ENCODE measurements at places on chromosomes 4 and X.

GRCh38 chr4:6071959-6072720, 53.9 kb upstream of the C4orf50 start:
- no peak for DNase-seq

DNA sequence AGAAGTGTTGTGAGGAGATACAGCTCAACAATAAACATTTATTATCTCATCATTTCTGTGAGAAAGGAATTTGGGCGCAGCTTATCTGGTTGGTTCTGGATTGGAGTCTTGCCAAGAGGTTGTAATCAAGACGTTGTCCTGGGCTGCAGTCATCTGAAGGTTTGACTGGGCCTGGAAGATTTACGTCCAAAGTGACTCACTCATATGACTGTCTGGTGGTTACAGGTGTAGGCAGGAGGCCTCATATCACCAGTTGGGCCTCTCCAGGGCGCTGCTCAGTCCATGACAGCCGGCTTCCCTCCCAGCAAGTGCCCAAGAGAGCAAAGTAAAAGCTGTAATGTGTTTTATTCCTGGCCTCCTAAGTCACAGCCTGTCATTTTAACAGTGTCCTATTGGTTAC, 106.3 kb downstream of the USP46 start:
- DNase-seq, result no peak

- DNase-seq, result no peak
These were observed 213.4 kb upstream of the S100G start for GRCh38 chrX:16436348-16437188.

GRCh38 chr4:5693871-5694270, 14.5 kb downstream of the EVC2 start:
- no peak for DNase-seq

DNA sequence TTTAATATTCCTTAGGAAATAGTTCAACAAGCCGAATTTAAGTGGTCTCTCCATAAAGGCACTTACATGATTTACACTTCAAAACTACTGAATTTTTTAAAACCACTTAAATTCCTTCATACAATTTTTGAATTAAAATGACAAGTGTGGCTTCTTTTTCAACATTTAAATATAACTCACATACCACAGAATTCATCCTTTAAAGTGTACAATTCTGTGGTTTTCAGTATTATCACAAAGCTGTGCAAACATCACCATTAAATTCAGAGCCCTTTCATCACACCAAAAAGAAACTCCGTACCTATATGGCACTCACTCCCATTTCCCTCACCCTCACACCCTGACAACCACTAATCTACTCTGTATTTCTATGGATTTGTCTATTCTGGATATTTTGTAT, 200.9 kb upstream of the MAB21L2 start:
- no peak for DNase-seq

DNA sequence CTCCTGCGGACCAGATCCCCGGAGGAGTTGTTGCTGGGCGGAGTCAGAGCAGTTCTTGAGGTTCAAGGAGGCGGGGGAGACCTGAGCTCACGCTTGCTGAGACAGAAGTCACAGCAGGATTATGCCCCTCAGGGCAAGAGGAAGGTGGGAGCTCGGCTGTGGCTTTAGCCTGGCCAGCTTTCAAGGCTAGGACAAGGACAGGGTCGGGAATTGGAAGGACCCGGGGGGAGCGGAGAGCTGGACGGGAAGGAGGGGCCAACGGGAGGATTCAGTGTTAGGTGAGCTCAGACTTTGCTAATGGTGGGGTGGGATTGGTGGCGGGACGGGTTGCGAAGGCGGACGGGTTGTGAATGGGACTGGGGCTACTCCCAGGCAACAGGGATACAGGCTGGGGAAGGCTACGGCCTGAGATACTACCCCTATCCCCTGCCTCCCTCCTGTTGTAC, at the start of gene RIBC1:
Gene RIBC1, plus strand, starts transcription at position 13 of the 446 bp plus-strand sequence. CDS start 3,404 bp downstream, outside the sequence.
- no peak for DNase-seq

- DNase-seq, result no peak
These were observed 45.4 kb upstream of the CTAG2 start for GRCh38 chrX:154698630-154699248.

DNA sequence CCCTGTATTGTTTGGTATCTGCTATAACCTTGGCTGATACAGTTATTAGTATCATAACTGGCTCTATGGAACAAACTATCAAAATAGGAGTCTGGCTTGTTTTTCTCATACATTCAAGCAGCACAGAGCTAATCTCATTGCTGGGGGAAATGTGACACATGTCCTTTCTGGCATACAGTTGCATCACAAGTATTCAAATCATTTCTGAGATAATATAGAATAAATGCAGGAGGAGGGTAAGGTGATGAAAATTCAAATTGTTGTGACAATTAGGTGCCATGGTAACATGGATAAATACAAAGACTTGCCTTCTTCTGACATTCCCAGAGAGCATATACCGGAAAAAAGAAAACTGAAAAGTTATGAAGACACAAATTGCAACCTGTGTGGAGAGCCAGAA, 2706.8 kb downstream of the ARAP2 start:
- DNase-seq, result no peak

- no peak for DNase-seq
These were observed 227.9 kb upstream of the ANKRD50 start for GRCh38 chr4:124940387-124940786.

GRCh38 chrX:3450881-3451570, 104.6 kb upstream of the MXRA5 start:
- DNase-seq, result no peak

DNA sequence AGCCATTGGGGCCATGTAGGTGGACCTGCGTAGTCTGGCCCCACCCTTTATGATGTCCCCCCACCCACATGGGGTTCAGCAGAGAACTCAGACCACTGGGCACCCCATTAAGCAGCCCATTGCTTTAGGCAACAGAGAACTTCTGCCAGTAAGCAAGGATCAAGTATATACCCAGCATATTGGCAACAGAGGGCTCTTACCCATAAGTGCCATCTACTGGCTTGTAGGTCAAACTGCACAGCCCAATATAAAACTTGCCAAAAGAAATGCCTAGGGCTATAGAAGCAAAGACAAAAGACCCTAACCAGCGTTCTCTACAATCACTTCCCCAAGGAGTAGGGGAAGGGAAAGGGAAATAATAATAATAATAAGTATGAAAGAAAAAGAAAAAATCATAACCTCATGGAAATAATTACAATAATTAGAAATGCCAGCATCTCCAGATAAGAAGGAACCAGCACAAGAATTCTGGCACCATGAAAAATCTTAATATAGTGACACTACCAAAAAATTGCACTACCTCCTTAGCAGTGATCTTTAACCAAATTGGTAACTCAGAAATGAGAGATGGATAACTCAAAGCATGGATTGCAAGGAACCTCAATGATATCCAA, 1090.7 kb downstream of the FAT4 start:
- no peak for DNase-seq

- no peak for DNase-seq
These were observed 50.4 kb upstream of the PAGE5 start for GRCh38 chrX:55169782-55170181.

DNA sequence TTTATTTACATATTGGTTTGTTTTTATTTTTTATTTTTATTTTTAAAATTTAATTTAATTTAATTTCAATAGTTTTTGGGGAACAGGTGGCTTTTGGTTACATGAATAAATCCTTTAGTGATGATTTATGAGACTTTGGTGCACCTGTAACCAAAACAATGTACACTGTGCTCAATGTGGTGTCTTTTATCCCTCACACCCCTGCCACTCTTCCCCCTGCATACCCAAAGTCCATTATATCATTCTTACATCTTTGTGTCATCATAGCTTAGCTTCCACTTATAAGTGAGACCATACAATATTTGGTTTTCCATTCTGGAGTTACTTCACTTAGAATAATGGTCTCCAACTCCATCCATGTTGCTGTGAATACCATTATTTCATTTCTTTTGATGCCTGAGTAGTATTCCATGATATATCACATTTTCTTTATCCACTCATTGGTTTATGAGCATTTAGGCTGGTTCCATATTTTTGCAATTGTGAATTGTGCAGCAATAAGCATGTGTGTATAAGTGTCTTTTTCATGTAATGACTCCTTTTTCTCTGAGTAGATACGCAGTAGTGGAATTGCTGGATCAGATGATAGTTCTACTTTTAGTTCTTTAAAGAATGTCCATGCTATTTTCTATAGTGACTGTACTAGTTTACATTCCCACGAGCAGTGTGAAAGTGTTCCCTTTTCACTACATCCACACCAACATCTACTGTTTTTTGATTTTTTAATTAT, 157.1 kb downstream of the CPXCR1 start:
- DNase-seq, result no peak

GRCh38 chrX:110087485-110088356, 84.8 kb downstream of the TMEM164 start:
- DNase-seq, result no peak

- no peak for DNase-seq
These were observed 105.9 kb downstream of the COL4A6 start for GRCh38 chrX:108332281-108332680.

GRCh38 chr4:184668096-184668495, 18.6 kb downstream of the PRIMPOL start:
- no peak for DNase-seq

DNA sequence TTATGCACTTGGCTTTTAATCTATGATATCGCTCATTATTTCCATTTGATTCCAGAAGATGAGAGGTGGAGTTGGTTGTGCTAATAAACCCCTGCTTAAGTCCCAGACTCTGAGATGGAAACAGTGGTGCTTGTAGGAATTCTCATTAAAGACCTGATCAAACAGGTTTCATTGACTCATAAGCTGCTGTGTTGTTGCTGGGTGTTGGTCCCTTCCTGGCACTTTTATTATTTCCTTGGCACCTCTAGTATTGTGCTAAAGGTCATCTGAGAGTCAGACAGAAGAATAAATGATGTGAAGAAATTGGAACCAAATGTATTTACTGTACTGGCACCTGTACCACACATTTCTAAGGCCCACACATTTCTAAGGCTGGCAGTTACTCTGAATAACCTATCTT, 544.7 kb upstream of the NR3C2 start:
- DNase-seq, result no peak
